ENCODE measurements at places on chromosomes 2 and 18.
A peak's percentile ranks its signal among the peaks of the same experiment; 100 is the strongest.

DNA sequence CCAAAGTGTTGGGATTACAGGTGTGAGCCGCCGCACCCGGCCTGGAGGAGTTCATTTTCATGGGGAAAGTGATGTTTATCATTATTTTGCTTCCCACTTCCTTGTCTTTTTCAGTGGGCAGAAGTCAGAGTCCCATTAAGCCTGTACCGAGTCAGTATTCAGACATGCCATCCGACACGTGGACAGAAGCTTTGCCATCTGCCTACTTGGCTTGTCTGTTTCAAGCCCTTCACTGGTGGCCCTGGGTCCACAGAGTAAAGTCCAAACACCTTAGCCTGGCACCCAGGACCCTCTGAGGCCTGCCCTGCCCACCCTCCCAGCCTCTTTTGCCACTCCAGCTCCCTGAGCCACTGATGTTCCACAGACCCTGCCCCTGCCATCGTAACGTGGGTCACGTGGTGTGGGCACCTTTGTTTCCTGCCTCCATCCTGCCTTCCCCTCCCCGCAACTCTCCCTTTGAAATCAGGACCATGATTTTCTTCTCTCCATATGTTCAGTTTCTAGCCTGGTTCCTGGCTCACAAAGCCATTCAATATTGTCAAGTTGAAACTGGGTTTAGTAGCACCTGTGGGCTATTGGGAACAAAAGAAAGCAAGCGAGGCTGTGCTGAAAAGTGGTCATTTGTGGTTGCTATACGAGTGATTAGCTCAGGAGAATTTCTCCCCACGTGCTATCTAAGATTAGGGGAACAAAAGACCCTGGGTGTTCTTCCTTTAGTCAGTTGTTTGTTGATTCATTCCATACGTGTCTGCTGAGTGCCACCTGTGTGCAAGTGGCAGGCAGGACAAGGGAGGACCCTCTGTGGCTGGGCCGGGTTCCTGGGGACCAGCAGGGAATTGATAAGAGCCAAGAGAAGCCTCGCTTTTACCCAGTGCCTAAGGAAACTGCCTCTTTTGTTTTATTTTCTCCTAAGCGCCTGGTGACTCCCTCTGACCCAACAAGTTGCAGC is 5.1 kb upstream of the ODC1 start:
- peaks cover 14% of the 10 kb centered on the region for H3K4me1 ChIP-seq
- H3K36me3 ChIP-seq = no peaks in the 10 kb centered on the region
- H3K27ac ChIP-seq = no peak overlapping the region
- H3K4me3 ChIP-seq = no peak overlapping the region
- peaks cover 6% of the 10 kb centered on the region for H3K27me3 ChIP-seq
- no peak for DNase-seq

DNA sequence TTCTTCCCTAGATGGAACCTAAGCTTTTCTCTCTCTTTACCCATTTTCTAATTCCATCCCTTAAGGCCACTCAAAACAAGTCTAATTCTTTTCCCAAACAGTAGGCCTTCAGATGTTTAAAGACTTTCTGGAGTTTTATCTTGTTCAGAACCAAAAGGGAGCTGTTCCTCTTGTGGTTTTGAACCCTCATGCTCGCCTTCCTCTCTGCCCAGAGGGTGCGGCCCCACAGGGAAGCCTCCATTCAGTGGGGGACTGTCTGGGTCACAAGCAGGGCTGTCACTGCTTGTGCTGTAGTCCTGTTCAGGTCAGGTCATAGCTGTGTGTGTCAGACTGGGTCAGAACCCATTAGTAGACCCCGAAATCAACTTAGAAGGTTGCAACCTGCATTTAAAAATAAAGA is 56.5 kb downstream of the TET3 start:
- no peaks in the 10 kb centered on the region for H3K27me3 ChIP-seq
- H3K27ac ChIP-seq = no peak overlapping the region
- peaks cover 3% of the 10 kb centered on the region for H3K36me3 ChIP-seq
- no peak for DNase-seq
- peak overlapping the region; percentile 4 for H3K4me3 ChIP-seq

- DNase-seq = peak; percentile 63
- no peaks in the 10 kb centered on the region for H3K36me3 ChIP-seq
- no peak overlapping the region for H3K27ac ChIP-seq
- H3K4me1 ChIP-seq = peaks cover 17% of the 10 kb centered on the region
- H3K27me3 ChIP-seq = no peaks in the 10 kb centered on the region
- no peak overlapping the region for H3K4me3 ChIP-seq
These were observed 66.5 kb downstream of the DTNB start for GRCh38 chr2:25606892-25607291.

DNA sequence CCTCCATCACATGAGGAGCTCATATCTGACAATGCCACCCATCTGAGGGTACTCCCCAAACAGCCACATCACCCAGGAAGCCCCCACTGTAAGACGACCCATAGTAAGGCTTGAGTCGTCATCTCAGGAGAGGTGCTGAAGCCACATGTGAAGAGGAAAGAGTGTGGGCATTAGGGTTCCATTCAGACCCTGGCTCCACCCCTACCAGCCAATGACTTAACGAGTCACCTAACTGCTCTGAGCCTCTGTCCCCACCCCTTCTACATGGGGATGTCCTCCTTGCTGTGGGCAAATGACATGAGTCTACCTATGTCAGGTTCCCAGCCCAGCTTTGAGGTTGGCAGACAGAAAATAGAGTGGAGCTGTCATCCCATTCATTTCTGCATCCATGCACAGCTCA is 46.3 kb downstream of the C1QL2 start:
- H3K4me3 ChIP-seq = no peak overlapping the region
- H3K4me1 ChIP-seq = no peaks in the 10 kb centered on the region
- H3K36me3 ChIP-seq = no peaks in the 10 kb centered on the region
- no peaks in the 10 kb centered on the region for H3K27me3 ChIP-seq

DNA sequence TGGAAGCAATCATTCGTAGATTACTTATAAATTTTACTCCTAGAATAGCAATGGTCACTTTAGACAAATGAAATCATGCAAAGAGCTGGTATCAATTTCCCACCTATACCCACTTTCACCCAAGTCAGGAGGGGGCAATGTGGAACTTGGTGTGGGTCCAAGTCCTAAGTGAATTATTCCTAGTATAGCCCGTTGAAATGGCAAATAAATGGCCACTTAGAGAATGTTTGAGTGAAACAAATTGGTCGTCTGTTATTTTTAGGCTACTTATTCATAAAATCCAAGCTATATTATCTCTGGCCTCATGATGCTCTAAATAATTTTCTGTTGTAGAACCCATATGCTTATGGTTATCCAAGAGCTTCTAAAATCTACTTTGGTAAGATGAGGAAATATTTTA is 98.1 kb downstream of the MYO3B start:
- no peak overlapping the region for H3K4me3 ChIP-seq
- no peaks in the 10 kb centered on the region for H3K36me3 ChIP-seq
- H3K27ac ChIP-seq = no peak overlapping the region
- no peaks in the 10 kb centered on the region for H3K4me1 ChIP-seq
- peaks cover 23% of the 10 kb centered on the region for H3K27me3 ChIP-seq

GRCh38 chr2:8309131-8309530 is 372.7 kb upstream of the ID2 start:
- H3K36me3 ChIP-seq = peaks cover 3% of the 10 kb centered on the region
- no peak for DNase-seq
- peaks cover 80% of the 10 kb centered on the region for H3K4me1 ChIP-seq
- H3K27me3 ChIP-seq = peaks cover 3% of the 10 kb centered on the region

DNA sequence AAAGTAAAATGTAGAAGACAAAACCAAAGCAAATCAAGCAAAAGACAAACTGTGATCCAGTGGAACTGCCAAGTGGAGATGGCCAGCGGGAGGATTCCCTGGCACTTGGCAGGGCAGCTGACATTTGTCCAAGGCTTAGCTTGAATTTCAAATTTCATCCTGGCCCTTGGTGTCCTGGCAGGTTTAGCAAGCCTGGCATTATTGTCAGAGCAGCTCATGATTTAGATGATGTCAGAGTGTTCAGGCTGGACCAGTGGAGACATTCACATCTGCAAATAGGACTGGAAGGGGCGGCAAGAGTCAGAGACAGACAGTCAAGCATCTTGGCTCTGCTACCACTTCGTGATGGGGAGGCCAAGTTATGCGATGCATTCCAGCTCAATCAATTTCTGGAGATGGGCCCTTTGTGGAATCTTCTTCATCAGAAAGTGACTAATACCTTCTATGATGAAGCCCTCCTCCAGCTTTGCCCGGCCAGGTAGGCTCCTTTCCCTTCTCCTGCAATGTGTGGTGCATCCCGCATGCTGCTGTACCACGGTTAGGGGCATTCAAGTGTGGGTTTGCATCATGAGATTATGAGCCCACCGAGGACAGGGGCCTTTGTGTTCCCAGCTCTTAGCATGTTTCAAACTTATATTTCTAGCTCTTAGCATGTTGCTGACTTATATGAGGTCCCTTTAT is 199.7 kb downstream of the ANKRD30B start:
- H3K36me3 ChIP-seq = no peaks in the 10 kb centered on the region
- H3K4me3 ChIP-seq = no peak overlapping the region
- no peak overlapping the region for H3K27ac ChIP-seq
- H3K4me1 ChIP-seq = no peaks in the 10 kb centered on the region
- no peak for DNase-seq

DNA sequence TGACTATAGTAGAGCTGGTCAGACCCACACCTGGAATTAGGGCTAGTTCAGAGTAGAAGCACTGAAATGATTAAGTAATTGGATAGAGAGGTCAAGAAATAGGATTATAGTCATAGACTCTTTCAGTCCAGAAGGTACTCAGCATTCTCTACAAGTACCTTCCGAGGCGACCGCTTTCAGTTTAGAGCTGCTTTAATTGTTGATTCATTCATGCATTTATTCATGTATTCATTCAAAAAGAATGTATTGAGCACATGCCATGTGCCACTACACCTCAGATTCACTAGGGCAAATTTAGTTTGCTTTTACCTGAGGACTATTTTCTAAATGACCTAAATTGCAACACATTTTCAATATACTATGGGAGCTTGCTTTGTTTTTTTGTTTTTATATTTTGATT is 48.7 kb downstream of the CRIM1 start:
- H3K4me3 ChIP-seq = no peak overlapping the region
- DNase-seq = no peak

- no peak overlapping the region for H3K4me3 ChIP-seq
- H3K36me3 ChIP-seq = no peaks in the 10 kb centered on the region
- H3K27ac ChIP-seq = no peak overlapping the region
- DNase-seq = no peak
These were observed 31.4 kb upstream of the HDAC4 start for GRCh38 chr2:239432174-239432573.

- H3K4me3 ChIP-seq = no peak overlapping the region
- DNase-seq = no peak
- H3K4me1 ChIP-seq = peaks cover 27% of the 10 kb centered on the region
- no peak overlapping the region for H3K27ac ChIP-seq
- H3K36me3 ChIP-seq = peaks cover 19% of the 10 kb centered on the region
These were observed 99.5 kb downstream of the MAP4K4 start for GRCh38 chr2:101796825-101797600.

DNA sequence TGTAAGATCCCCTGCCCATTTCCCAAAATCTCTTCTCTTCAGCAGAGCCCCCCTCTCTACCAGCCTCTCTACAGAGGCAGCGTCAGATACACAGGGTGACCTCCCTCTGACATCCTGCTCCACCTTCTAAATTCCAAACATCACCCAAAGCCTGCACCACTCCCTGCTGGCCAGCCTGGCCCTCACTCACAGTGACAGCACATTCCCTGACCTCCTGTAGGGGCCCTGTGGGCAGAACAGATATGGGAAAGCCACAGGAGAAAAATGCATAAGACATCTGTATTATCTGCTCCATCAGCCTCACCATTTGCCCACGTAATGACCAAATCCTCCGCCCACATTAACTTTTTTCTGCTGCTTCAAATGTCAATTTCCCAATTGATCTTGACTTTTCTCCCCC is 40.6 kb downstream of the TRABD2A start:
- H3K4me1 ChIP-seq = peaks cover 49% of the 10 kb centered on the region
- no peaks in the 10 kb centered on the region for H3K27me3 ChIP-seq
- H3K4me3 ChIP-seq = peak overlapping the region; percentile 67
- DNase-seq = no peak

DNA sequence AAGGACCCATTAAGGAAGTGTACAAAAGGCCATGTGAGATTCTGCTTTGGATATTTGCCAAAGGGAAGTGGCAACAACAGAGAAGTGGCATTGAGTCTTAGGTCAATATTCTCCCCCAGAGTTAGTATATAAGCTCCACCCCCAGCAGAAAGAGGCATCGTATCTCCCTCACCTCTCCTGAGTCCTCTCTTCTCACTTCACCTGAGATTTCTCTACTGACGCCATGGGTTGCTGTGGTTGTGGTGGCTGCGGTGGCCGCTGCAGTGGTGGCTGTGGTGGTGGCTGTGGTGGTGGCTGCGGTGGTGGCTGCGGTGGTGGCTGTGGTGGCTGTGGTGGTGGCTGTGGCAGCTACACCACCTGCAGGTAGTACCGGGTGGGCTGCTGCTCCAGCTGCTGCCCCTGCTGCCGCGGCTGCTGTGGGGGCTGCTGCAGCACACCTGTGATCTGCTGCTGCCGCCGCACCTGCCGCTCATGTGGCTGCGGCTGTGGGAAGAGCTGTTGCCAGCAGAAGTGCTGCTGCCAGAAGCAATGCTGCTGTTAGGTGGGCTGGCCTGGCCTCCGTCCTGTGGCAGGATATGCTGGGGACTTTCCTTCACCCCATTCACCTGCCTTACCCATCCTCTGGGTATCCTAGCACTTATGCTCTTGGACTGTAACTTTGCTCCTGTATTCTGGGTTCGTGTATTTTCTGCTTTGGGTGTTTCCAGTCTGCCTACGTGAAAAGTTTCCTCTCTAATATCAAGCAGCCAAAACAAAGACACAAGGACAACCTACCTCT is 5.9 kb downstream of the SCYGR3 start:
- H3K27ac ChIP-seq = no peak overlapping the region
- H3K4me3 ChIP-seq = no peak overlapping the region
- peaks cover 29% of the 10 kb centered on the region for H3K27me3 ChIP-seq
- H3K4me1 ChIP-seq = peaks cover 2% of the 10 kb centered on the region

DNA sequence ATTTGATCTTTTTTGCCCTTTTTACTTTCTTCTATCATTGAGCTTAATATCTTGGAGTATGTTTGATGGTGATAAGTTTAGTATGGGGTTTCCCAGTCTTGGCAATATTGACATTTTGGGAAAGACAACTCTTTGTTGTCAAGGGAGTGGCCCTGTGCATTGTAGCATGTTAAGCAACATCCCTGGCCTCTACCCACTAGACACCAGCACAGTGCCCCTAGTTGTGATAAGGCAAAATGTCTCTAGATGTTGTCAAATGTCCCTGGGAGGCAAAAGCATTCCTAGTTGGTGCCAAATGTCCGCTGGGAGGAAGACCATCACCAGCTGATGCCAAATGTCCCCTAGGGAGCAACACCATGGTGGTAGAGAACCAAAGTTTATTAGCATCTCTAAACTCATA is 28.2 kb downstream of the GULP1 start:
- no peak overlapping the region for H3K27ac ChIP-seq
- H3K4me3 ChIP-seq = no peak overlapping the region
- no peaks in the 10 kb centered on the region for H3K36me3 ChIP-seq
- no peaks in the 10 kb centered on the region for H3K27me3 ChIP-seq
- no peaks in the 10 kb centered on the region for H3K4me1 ChIP-seq
